ENCODE measurements at places on chromosomes 13 and 19.

DNA sequence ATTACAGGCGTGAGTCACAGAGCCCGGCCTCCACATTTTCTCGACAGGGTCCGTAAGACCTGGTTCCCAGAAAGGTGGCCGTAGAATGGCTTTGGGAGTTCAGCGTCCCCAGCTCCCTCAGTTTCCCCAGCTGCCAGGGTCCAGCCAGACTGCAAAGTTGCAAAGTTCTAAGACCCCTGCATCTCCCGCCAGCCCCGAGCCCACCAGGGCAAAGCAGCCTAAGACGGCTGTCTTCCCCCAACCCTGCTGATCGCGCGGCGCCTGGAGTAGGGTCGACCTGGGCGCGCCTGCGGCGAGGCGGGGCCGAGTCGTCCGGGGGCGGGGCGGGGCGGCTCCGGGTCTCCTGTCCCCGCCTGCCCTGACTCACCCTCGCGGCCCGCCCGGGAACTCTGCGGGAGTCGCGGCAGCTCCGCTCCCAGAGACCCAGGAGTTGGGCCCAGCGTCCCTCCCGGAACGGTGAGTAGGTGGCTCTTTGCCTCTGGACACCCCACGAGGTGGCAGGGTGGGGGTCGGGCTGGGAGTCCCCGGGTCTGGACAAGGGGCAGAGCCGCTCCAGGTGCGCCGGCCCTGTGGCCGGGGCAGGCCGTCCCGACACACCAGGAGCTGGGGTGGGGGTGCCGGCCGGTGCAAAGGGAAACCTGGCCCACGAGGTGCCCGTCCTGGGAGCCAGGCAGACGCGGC lies at the start of gene LRRC8E:
Gene LRRC8E, plus strand, starts transcription at position 366 of the 681 bp plus-strand sequence. CDS start 7,094 bp downstream, outside the sequence.
- no peak for DNase-seq

DNA sequence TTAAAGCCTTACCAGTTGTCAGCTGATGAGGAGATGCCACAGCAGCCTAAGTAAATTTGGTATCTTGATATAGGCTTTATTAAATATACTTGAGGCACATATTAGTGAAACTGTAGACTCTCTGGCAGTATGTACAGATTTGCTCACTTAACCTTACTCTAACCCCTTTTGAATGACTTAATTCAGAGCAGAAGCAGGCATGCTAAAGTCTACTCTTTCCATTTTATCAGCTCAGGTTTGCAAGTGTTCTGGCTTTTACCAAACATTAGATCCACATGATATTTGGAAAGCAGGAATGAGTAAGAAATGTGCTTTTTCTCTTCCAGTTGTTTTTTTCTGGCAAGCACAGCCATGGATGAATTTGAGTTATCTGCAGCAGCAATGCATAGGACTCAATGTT lies 541.0 kb upstream of the PCDH9 start:
- DNase-seq, result no peak

DNA sequence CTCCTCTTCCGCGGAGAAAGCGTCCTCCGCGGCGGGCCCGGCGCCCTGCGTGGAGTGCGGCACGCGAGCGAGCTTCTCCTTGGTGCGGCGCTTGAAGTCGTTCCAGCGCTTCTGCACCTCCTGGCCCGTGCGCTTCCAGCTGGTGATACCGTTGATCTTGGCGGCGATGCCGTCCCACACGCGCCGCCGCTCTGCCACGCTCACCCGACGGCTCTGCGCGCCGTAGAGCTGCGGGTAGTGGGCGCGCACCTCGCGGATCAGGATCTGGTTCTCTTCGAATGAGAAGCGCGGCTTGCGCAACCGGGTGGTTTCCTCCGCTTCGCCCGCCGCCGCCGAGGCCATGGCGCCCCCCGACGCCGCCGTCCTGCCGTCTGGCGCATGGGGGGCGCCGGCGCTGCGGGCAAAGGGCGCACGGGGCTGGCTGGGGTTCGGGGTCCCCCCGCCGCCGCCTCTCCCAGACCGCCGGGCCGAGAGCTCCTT lies 941 bp downstream of the MYPOP start:
- DNase-seq, result no peak

- DNase-seq, result peak; percentile 63
Measured at GRCh38 chr13:26965952-26966700, 205.5 kb downstream of the USP12 start.

DNA sequence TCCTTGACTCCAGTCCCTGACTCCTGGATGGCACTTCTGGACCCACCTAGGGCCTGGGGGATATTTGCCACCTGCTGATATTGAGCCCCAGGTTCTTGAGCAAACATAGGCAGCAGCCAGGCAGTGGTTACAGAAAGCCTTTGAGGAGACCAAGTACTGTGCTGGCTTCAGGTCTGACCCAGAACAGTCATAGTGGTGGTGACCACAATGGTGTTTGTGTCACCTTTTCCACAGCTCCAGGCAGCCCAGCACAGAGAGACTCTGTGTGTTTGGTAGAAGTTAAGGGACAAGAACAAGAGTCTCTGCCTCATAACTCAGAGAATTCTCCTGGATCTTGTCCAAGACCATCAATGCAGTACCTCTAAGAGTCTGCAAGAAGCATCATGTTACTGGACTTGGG lies 14.6 kb upstream of the CLC start:
- DNase-seq, result no peak

GRCh38 chr19:18425515-18426415 lies 6.6 kb downstream of the SSBP4 start:
- DNase-seq, result no peak

GRCh38 chr13:75818179-75818967 lies 182.2 kb downstream of the LMO7 start:
- no peak for DNase-seq

- DNase-seq, result no peak
Measured at GRCh38 chr13:47418206-47418920, 521.5 kb upstream of the HTR2A start.

DNA sequence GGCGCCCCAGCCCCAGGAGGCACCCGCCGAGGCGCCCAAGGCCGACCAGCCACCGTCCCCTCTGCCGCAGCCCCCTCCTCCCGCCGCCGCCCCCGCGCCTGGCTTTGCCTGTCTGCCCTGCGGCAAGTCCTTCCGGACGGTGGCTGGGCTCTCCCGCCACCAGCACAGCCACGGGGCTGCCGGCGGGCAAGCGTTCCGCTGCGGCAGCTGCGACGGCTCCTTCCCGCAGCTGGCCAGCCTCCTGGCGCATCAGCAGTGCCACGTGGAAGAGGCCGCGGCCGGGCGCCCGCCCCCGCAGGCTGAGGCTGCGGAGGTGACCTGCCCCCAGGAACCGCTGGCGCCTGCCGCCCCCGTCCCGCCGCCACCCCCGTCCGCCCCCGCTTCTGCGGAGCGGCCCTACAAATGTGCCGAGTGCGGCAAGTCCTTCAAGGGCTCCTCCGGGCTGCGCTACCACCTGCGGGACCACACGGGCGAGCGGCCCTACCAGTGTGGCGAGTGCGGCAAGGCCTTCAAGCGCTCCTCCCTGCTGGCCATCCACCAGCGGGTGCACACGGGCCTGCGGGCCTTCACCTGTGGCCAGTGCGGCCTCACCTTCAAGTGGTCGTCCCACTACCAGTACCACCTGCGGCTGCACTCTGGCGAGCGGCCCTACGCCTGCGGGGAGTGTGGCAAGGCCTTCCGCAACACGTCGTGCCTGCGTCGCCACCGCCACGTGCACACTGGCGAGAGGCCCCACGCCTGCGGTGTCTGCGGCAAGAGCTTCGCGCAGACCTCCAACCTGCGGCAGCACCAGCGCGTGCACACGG lies 2.6 kb upstream of the NAT14 start:
- no peak for DNase-seq

DNA sequence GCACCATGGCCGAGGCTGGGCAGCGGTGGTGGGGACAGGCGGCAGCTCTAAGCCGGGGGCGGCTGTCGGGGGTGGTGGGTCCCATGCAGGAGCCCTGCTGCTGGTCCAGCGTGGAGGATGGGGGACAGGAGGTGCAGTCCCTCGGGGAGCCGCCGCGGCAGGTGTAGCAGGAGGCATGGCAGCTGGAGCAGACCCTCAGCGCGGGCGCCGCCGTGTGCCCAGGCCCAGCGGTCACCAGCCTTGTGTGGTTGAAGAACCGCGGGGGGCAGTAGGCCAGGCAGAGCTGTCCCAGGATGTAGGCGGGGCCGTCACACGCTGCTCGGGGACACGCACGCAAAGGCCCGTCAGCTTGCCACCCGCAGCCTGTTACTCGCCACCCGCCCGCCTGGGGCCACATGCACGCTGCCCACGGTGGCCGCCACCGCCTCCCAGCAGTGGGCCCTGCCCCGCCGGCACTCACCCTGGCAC lies 2.9 kb upstream of the C19orf25 start:
- no peak for DNase-seq

DNA sequence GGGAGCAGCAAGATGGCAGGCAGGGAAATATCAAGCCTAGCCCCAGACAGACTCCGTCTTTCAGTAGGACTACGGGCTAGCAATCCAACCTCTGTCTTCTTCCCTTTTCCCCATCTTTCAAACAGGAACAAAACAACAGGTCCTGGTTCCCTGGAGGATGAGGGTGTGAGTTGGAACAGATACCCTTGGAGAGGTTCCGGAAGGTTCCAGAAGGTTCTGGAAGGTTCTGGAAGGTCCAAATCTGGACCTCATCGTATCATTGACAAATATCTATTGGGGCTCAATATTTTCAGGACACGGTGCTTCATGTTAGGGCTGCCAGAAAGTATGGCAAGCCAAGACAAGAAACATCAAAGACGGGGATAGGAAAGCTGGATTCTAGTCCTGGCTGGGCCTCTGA lies 28.5 kb upstream of the FEM1A start:
- no peak for DNase-seq

DNA sequence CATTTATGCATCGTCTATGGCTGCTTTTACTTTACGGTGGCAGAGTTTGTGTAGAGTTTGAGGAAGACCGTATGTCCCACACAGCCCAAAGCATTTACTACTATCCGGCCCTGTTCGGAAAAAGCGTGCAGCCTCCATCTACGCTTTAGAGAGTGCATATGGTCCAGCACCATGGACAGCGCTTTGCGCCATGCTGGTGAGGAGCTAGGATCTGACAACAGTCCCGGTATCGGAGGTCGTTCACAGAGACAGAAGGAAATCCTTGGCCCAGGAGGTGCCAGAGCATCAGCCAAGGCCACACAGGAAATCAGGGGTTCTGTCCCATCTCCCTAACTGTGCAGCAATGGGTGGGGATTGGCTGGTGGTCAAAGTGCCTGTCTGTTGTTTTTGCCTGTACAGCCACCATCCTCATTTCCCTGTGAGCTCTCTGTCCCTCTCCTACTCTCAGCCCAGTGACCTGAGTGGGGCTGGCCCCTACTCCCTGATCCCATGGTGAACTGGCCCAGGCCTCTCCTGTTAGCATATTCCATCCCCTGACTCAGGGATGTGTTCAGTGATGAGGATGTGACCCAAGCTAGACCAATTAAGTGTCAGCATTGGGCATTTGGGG lies 16.2 kb upstream of the PRODH2 start:
- DNase-seq, result no peak

GRCh38 chr19:2469102-2469914 lies 6.6 kb upstream of the GADD45B start:
- DNase-seq, result no peak

- DNase-seq, result no peak
Measured at GRCh38 chr19:11581740-11582139, 4.3 kb upstream of the ACP5 start.

GRCh38 chr19:28221736-28222135 lies 991.2 kb downstream of the UQCRFS1 start:
- DNase-seq, result no peak

DNA sequence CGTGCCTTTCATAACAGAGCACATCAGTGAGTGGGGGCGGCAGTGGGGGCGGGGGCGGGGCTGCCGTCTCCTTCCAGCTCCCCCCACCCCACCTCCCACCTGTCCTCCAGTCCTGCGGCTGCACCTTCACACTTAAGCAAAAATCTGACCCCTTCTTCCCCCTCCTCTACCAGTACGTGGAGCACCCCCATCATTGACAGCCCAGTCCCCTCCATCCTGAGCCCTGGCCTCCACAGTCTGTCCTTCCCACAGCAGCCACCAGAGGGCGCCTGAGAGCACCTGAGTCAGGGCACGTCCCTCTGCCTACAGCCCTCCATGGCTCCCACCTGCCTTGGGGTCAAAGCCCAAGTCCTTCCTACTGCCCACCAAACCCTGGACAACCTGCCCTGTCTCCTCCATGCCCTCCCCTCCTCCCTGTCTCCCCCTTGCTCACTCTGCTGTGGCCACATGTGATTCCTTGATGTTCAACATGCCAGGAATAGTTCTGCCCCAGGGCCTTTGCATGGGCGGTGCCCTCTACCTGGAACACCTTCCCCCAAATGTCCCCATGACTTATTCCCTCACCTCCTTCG lies 4.0 kb downstream of the EBI3 start:
- no peak for DNase-seq

DNA sequence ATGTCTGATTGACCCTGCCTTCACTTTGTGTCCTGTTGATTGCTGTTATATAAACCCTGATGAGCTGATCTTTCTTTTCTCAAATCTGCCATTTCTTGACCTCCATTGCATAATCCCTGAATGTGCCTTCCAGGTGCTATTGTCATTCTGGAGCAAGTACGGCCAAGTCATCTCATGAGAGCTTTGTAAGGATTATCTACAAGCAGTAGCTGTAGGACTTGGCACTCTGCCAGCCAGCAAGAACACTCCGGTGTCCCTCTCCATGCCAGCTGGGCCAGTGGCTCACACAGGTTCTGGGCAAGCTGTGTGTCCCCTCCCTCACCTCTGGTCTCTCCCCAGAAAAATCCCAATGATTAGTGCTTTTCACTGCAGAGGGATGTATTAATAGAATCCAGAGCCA lies 348.1 kb downstream of the FOXO1 start:
- DNase-seq, result peak; percentile 40

DNA sequence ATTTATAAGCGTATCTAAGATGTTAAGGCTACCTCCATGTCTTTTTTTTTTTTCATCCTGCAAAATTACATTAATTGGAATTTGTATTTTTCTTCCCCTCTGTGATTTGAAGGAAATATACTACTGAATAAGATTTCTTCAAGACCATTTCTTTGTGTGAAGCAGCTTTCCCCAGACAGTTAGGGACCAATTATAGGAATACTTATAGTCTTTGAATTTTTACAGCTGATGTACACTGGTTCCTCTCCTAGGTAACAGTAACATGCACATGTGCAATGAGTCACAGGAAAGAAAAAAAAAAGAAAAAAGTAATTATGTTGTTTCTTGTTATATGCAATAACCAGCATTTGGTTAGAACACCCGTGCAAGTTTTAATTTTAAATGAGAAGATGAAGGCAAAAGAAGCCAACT lies 82.0 kb downstream of the PCDH9 start:
- no peak for DNase-seq

- DNase-seq, result peak; percentile 90
Measured at GRCh38 chr13:19863323-19864023, at the start of gene ZMYM5. Gene ZMYM5, minus strand, starts transcription at chr13:19863649. Its CDS starts 11,469 bp downstream, at chr13:19852180.

GRCh38 chr13:94329754-94330551 lies 149.5 kb downstream of the DCT start:
- no peak for DNase-seq

GRCh38 chr13:101325423-101325822 lies 90.9 kb downstream of the NALCN start:
- DNase-seq, result peak; percentile 72

- peak; percentile 18 for DNase-seq
Measured at GRCh38 chr19:44657211-44657921, 13.7 kb downstream of the PVR start.

- no peak for DNase-seq
Measured at GRCh38 chr19:13008926-13009787, 13.9 kb downstream of the NFIX start.

DNA sequence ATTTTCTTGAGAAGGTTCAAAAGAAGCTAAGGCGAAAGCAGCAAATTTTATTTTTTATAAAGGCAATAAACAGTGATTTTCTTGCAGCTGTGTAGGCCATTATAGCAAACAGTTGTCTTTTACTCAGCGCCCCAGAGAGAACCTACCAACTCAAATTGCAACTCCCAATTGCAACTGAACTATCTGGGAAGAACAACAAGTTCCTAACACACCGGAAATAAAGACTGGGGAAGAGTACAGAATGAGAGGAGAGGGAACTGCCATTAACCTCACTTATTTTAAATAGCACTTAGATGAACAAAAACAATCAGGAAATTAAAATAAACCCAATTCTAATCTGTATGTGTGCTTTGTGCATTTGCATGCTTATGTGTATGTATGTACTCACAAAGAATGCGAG lies 171.1 kb downstream of the KCTD12 start:
- DNase-seq, result no peak

Data from NCI-H1105 treated with DMSO at 0.1 percent for 48 hours (cell line).